ENCODE measurements at places on chromosomes 3 and 15.

DNA sequence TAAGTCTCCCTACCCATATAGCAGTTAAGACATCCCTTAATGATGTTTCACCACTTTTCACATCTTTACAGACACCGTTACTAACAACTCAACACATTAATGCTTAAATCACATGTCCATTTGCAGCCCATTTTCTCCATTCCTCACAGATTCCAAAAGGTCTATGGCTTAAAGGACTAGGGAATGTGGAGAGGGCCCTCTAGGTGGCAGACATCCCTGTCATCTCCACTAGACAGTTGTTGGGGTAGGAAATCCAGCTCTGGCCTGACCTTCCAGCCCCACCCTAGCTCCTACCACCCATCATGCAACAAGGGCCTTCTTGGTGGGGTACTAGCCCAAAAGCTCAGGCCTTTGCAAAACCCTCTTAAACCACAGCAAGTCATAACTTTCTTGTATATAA, 25.2 kb downstream of the CPEB1 start:
- DNase-seq: no peak

GRCh38 chr3:50047426-50047825, 41.3 kb upstream of the RBM5 start:
- DNase-seq: no peak

DNA sequence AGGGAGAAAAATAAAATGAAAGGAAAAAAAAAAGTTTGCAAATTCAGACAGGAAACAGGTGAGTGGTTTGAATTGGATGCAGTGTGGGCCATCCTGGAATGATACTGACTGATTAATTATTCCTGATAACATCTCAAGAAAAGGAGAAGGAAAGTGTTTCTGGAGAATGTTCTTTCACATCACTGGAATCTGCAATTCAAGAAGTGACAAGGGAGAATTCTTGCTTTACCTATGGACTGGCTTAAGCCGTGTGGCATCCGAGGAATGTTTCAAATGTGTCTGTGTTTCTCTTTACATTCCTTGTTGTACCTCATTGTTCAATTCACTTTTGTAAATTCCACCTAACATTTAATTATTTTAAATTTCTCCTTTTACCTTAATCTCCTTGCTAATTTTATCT, 465.0 kb downstream of the EPHB1 start:
- DNase-seq: no peak

- peak; percentile 10 for DNase-seq
Observed at GRCh38 chr3:88149101-88149508, 654 bp upstream of the C3orf38 start.

DNA sequence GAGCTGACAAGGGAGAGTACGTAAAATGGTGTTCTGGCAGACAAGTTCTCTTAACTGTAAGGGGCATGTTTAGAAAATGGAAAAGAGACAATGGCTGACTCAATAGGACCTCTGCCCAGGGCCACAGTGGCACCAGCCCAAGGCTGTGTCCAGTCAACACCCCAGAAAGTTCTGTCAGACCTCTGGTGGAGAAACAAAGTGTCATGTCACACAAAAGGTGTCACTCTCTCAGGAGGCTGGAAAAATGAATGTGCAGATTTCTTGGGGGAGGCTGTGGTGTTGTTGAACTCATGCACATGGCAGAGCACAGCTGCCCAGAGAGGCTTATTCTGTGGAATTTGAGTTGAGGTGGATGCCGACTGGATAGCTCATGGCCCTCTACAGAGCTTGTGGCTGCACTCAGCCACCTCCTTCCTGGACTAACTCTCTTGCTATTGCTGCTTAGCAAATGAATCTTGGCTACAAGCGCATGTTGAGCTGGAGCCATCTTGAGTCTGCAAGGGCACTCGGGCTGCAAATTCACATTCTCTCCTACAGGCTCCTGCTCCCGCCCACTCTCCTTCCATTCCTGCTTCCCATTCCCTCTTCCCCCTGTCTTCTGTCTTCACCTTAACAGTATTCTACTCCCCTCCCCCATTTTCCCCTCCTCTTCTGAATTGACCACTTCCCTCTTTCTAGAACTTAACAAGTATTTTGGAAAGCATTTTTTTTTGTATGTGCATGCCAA, 55.8 kb upstream of the SLC7A14 start:
- no peak for DNase-seq

All from stimulated activated CD8-positive, alpha-beta memory T cell treated with anti-CD3 and anti-CD28 coated beads, Interleukin-15, amount 100 ng/mL, for 48 hours (primary cell).